ENCODE measurements at places on chromosomes 4 and X.

DNA sequence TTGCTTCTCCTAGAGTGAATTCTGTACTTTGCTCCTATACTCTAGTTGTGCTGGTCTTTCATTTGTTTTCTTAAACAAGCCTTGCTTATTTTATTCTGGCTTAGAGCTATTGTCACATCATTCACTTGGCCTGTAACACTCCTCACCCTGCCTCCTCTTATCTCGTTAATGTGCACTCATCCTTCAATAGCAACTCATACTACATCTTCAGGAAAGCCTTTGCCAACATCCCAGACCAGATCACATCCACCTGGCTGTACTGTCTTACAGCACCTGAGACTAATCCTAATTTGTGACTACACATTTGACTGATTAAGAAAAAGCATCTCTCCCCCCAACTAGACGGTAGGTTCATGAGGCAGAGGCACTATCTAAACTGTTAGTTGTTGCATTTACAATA lies 80.8 kb downstream of the SLC7A11 start:
- DNase-seq, result no peak

DNA sequence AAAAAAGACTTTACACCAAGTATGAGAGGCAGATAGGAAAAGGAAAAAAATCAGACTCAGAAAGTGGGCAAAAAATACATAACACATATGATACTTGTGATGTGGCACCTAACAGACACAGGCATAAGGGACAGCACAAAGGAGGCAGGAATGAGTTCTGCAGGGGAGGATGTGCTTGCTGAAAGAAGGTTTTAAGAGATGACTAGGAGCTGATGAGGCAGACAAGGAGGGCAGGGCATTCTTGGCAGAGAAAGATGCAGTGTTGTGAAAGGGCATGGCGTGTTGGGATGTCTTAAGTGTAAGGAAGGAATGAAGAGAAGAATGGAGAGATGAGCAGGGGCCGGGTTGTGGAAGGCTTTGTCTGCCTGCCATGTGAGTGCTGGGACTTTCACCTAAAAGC lies 49.7 kb upstream of the TMEM154 start:
- DNase-seq, result no peak

GRCh38 chrX:63529961-63530360 lies 178.8 kb upstream of the SPIN4 start:
- DNase-seq, result no peak

GRCh38 chr4:145618210-145618931 lies 814 bp upstream of the MMAA start:
- DNase-seq, result peak; percentile 13

DNA sequence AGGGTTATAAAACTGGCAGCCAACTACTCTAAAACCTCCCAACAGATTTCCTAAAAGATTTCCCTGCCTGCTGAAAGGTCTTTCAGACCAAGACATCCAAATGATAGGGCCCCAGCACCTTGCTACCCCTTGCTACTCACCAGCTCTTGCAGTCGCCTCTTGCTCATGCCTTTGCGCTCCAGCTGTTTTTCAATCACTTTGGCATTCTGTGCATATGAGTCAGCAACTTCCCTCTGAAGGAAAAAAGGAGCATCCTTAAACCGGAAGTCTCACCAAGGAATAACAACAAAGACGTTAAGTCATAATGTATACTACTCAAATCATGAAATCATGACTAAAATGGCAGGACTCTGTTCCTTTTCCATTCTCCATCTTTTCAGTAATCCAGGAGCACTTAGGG lies 24.0 kb downstream of the STEEP1 start:
- DNase-seq, result no peak

GRCh38 chr4:145546175-145546915 lies 64.7 kb downstream of the SMAD1 start:
- no peak for DNase-seq

GRCh38 chr4:98204236-98204553 lies 57.0 kb upstream of the RAP1GDS1 start:
- no peak for DNase-seq

DNA sequence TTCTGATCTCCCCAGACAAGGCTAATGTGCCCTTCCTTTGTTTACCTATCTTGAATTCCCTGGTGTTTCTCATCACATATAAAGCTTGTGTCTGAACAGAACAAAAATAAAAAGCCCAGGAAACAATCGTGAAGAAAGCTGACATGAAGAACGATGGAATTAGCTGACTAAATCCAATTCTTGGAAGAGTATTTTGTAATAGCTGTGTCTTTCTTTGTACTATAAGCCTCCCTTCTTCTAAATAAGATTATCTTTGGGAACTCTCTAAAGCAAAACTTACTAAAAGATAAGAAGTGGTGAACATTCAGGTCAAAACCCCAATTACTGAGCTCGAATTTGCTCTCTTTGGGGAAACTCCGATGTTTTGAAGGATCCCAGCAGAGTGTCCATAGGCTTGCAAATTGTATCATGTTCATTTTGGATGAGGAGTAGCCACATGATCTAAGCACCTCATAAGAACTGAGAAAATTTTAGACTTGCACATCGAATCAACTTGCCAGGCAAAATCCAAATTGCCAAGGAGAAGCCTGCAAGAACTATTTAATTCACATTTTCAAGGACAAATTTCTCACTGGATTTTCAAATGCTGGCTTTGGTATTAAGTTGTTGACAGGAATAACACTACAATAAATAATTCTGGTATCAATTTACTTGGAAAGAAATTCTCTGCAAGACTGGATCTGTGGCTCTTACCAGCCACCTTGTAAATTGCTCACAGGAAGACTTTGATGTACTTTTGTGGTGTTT lies 106.2 kb downstream of the LNX1 start:
- no peak for DNase-seq

DNA sequence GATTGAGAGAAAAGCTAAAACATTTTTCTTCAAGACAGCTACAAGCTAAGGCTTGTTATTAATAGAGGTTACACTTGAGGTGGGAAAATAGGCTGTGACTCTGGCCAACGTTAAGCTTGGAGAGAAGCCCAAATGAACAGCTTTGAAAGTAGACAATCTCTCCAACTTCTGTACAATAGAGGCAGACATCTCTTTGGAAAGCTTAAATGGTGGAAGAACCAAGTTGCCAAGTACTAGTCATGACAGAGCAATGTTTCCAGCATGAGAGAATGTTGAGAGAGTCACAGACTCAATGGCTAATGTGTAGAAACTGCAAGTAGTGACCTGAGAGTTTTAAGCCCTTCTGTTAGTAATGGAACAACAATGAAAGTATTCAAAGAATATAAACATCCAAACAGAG lies 298.1 kb downstream of the INPP4B start:
- no peak for DNase-seq

GRCh38 chrX:31213941-31214340 lies 142.1 kb upstream of the FTHL17 start:
- no peak for DNase-seq

- DNase-seq, result no peak
Measured at GRCh38 chr4:77399831-77400230, 205.8 kb upstream of the CXCL13 start.

DNA sequence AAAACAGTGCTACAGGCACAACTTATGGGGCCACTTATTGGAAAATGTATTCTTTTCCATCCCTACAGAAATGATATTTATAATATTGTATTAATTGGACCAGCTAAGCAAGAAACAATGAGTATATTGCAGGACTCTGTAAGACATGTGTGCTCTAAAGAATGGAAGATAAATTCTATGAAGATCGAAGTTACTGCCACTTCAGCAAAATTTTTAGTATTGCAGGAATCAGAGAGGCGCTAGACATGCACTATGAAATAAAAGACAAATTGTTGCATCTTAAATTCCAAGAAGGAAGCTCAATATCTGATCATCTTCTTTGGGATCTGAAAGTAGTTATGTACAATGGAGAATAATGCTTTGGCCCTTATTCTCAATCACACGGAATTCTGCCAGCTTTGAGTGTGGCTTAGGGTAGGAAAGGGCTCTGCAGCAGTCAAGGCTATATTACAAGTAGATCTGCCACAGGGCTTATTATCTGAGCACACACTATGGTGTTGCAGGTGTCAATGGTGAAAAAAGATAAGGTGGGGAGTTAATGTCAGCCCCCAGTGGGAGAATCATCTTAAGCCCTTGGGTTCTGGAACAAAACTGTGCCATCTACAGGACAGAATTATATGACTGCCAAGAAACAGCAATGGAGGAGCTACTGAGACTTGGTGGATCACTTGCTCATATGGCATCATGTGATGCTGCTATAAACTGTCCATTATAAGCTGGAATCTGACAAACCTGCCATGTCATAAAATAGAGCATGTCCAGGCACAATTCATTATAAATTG lies 334.0 kb upstream of the NDST3 start:
- DNase-seq, result no peak

- DNase-seq, result no peak
Measured at GRCh38 chr4:63528256-63528991, 880.8 kb downstream of the TECRL start.

- DNase-seq, result no peak
Measured at GRCh38 chrX:41889317-41890025, 33.9 kb downstream of the CASK start.

GRCh38 chrX:79400623-79401022 lies 33.5 kb upstream of the ITM2A start:
- DNase-seq, result no peak
